Karpas-422 (cell line): ENCODE measurements at places on chromosomes 16 and 17. TPM values are rescaled to one million over a fixed set of nuclear protein-coding genes. Genes with fewer than 3 reads are reported as not detected.

CACNG3 gene
- not detected in 2 replicates for total RNA-seq

PRAC2 gene
- total RNA-seq, result not detected in 2 replicates

DNA sequence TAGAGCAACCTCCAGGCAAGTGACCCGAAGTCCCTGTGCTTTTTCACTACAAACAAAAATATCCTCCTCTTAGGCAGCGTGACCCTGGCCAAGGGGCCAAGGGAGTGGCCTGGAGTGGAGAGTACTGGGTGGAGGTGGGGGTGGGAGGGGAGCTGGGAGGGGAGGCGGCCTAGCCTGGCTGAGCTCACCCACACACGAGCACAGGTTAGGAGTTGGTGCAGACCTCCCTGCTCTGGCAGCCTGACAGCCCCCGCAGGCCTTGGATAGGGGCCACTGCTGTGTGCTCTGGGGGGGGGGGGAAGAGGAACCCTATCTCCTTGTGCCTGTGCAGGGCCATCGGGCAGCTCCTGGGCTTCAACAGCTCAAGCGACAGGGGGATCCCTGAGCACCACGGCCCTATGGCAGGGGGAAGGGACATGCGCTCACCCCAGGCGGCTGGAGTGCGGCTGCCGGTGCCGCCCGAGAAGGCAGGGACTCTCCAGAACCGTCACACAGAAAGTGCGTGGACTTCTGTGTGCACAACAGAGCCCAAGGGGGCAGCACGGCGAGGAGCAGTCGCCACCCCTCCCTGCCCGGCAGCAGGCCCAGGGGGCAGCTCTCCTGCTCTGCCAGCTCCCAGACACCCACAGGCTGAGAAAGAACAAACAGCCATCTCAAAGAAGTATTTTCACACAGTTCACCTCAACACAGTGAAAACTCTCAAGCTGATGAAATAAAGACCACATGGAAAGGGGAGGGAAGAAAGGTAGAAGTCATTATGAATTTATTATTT is 13.3 kb downstream of the SLC16A3 start:
- H3K27me3 ChIP-seq, result no peaks in the 10 kb centered on the region
- no peak overlapping the region for H3K27ac ChIP-seq
- no peak overlapping the region for H3K4me3 ChIP-seq
- no peaks in the 10 kb centered on the region for H3K4me1 ChIP-seq
- no peak for DNase-seq
- H3K36me3 ChIP-seq, result peaks cover 5% of the 10 kb centered on the region; the same call in 1 of the 2 replicates

LRRC37A gene
- 1.7 and 4.0 TPM in 2 replicates for total RNA-seq

CDT1 gene
- total RNA-seq, result 20.4 and 40.3 TPM in 2 replicates

AARSD1 gene
- total RNA-seq, result 17.7 and 38.9 TPM in 2 replicates

SCARF1 gene
- total RNA-seq, result 0.18 TPM in 1 of 2 replicates, not detected in the other

GRCh38 chr16:56715126-56715525 is 14.8 kb upstream of the NUP93 start:
- no peak overlapping the region for H3K27ac ChIP-seq
- no peaks in the 10 kb centered on the region for H3K36me3 ChIP-seq
- no peak for DNase-seq
- no peak overlapping the region for H3K4me3 ChIP-seq
- no peaks in the 10 kb centered on the region for H3K4me1 ChIP-seq

GRCh38 chr16:4313563-4314531 is 2.0 kb upstream of the GLIS2 start:
- H3K4me1 ChIP-seq, result peaks cover 15% of the 10 kb centered on the region
- H3K4me3 ChIP-seq, result no peak overlapping the region
- peak; percentile 86 for DNase-seq
- H3K27ac ChIP-seq, result no peak overlapping the region

HOXB8 gene
- 4.2 TPM in 1 of 2 replicates, not detected in the other for total RNA-seq

DNA sequence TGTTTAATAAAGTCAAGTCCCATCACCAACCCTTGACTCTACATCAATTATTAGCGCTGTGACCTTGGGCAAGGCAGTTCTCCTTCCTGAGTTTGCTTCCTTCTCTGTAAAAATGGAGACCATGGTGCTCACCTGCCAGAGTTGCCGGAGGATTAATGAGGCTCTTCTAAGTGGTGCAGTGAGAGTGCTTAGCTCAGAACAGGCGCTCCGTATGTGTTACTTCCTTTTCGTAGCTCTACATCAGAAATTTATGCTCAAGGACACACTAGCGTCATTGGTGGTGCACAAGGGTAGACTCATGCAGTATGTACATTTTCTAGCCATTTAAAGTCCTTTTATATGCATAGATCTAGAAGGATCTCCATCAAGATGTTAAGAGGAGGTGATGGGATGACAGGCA is 17.4 kb upstream of the CMIP start:
- no peaks in the 10 kb centered on the region for H3K27me3 ChIP-seq
- DNase-seq, result no peak
- H3K36me3 ChIP-seq, result no peaks in the 10 kb centered on the region
- H3K27ac ChIP-seq, result no peak overlapping the region
- H3K4me1 ChIP-seq, result no peaks in the 10 kb centered on the region

SNAI3 gene
- total RNA-seq, result 1.3 and 1.4 TPM in 2 replicates

MEAK7 gene
- total RNA-seq, result 8.7 and 10.7 TPM in 2 replicates

DNA sequence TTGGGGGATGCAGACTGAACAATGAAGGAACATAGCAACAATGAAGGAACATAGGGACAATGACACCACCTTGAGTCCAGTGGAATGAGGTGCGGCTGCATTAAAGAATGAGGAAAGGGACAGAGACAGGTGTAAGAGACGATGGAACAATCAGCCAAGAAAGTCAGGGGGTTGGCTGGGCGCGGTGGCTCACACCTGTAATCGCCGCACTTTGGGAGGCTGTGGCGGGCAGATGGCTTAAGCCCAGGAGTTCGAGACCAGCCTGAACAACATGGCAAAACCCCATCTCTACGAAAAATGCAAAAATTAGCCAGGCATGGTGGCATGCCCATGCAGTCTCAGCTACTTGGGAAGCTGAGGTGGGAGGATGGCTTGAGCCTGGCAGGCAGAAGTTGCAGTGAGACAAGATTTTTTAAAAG is 13.6 kb upstream of the CBFB start:
- peaks cover 19% of the 10 kb centered on the region for H3K4me1 ChIP-seq
- no peak for DNase-seq
- no peak overlapping the region for H3K27ac ChIP-seq
- no peaks in the 10 kb centered on the region for H3K36me3 ChIP-seq
- H3K4me3 ChIP-seq, result no peak overlapping the region
- H3K27me3 ChIP-seq, result no peaks in the 10 kb centered on the region

GJC1 gene
- 0.07 and 0.86 TPM in 2 replicates for total RNA-seq

DNA sequence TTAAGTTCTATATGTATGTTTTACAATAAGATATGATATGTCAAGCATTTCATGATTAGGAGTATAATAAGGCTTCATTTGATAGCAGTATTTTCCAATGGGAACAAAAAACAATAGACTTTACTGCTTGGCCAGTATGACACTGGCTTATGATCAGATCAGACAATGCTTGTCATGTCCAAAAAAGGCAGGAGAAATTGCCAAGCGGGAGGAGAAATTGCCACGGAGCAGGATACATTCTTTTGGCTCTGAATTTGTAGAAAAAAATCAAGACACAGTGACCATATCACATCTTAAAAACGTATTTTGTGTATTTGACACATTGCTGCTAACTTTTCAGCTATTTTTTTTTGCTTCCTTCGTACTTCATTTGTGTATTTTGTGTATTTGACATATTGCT is 404.1 kb downstream of the CNTNAP4 start:
- no peaks in the 10 kb centered on the region for H3K36me3 ChIP-seq
- peaks cover 11% of the 10 kb centered on the region; the same call in 1 of the 2 replicates for H3K4me1 ChIP-seq
- no peaks in the 10 kb centered on the region for H3K27me3 ChIP-seq
- H3K27ac ChIP-seq, result no peak overlapping the region
- no peak for DNase-seq
